ENCODE measurements at places on chromosomes 3 and 15.
A peak's percentile ranks its signal among the peaks of the same experiment; 100 is the strongest.

- DNase-seq, result no peak
These were observed 12.6 kb downstream of the KPNA1 start for GRCh38 chr3:122502139-122502538.

- no peak for DNase-seq
These were observed 443 bp upstream of the NR2F2 start for GRCh38 chr15:96330064-96330449.

- DNase-seq, result no peak
These were observed 201.3 kb downstream of the XXYLT1 start for GRCh38 chr3:195069501-195070251.

DNA sequence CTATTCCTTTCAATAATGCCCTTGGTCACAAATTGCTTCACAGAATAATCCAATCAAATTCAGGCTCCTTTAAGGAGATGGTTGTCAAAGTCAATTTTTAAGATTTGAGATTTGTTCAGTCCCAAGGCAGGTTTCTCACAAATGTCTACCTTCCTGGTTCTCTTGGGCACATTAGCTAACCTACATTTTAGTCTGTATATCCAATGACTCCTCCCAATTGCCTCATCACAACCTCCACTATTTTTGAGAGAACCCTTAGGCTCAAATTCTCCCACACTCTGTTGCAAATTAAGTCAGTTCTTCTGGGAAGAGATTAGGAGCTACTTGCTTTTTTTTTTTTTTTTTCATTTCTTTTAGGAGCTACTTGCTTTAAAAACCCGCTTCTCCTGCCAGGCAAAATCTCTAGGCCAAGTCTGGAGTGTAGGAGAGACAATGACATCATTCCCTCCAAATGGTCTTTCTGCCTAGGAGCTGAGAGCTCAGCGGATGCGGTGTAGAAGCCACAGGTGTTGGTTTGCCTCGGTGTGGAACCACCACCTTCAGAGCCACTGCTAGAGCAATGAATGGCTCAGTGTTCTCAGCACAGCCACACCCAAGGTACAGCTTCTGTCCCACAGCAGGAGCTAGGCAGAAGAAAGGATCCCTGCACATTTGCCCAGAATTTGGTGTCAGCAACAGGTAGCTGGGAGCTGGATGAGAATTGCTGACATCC lies 10.0 kb upstream of the INO80 start:
- DNase-seq, result peak; percentile 3

DNA sequence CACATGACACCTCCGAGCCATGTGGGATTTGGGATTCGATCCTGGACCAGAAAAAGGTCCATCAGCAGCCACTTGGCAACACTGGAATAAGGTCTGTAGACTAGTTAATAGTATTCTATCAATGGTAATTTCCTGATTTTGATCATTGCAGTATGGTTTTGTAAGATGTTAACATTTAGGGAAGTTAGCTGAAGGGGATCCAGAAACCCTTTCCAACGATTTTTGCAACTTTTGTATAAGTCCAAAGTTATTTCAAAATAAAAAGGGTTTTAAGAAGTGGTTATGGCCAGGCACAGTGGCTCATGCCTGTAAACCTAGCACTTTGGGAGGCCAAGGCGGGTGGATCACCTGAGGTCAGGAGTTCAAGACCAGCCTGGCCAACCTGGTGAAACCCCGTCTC lies 10.2 kb downstream of the BDH1 start:
- no peak for DNase-seq

GRCh38 chr3:170330366-170330765 lies 27.1 kb upstream of the SKIL start:
- DNase-seq, result no peak

DNA sequence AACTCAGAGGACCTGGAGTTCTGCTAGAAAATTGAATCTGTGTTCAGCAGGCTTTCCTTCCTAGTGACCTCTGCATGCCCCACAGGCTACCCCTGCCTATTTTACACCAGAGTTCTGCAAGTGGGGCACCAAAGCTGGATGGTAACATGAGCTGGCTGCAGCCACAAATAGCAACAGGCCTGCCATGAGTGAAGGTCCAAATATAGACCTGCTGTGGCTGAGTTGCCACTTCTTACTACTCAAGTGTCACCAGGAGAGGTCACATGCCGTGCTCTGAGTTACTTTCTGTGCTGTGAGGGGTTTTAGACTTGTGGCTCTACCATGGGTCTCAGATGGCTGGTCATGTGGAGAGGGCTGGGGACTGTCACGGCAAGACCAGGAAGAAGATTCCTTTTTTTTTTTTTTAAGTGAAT lies at the start of gene FSD2:
FSD2 (minus strand) TSS at position 76 of the 413 bp plus-strand sequence. CDS start 18,679 bp downstream, outside the sequence.
- DNase-seq, result no peak

DNA sequence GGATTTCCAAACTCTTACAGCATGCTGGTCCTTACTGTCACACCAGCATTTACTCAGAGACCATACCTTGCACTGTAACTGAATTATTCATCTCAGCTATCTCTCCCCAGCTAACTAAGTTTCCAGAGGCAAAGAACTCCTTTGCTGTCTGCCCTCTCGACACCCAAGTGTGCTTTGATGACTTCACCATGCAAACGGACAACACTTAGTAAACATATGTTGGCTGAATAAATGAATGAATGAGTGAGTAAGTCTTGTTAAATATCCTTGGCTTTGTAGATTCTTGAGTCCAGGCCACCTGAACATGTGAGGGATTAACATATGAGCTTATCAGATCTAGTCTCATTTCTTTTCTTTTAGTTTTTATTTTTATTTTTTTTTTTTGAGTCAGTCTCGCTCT lies 138.2 kb downstream of the PLD1 start:
- DNase-seq, result no peak

- DNase-seq, result no peak
These were observed 5.9 kb downstream of the EPHA3 start for GRCh38 chr3:89113344-89113743.

GRCh38 chr15:67838789-67839332 lies 984 bp downstream of the RNU6-1 start:
- no peak for DNase-seq

- no peak for DNase-seq
These were observed 41.7 kb upstream of the ANP32A start for GRCh38 chr15:68862415-68862814.

- DNase-seq, result no peak
These were observed 287.5 kb downstream of the MAGI1 start for GRCh38 chr3:65751123-65751700.

- DNase-seq, result no peak
These were observed 65.8 kb upstream of the GSK3B start for GRCh38 chr3:120160050-120160449.

DNA sequence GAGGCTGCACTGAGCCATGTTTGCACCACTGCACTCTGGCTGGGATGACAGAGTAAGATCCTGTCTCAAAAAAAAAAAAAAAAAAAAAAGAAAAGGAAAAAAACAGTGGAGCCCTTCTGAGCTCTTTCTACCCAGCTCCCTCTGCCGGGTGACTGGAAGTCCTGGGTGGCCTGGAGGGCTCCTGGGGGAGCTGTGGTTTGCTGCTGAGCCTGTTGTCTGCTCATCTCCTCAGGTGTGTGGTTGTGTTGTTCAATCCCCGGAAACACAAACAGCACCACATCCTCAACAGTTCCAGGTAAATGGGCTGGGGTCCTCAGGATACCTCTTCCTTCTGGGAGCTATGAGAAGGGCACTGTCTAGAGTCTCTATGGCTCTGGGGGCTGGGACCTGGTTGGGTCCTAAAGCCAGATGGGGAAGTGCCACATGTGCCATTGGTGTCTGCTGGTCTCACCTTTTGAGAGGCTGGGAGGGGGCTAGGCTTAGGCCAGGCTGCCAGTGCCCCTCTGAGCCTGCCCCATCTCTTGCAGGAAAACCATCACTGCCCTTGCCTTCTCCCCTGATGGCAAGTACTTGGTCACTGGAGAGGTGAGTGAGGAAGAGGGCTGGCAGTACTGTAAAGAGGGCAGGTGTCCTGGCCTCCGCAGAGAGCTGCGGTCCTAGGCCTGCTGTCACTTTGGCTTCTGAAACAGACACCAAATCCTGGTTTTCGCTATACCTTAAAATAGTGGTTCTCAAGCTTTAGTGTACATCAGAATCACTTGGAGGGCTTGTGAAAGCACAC lies 17.1 kb upstream of the JMJD7 start:
- no peak for DNase-seq

GRCh38 chr3:186691676-186692075 lies 25.5 kb upstream of the KNG1 start:
- DNase-seq, result no peak

GRCh38 chr15:78087951-78088772 lies 4.2 kb upstream of the SH2D7 start:
- DNase-seq, result no peak

GRCh38 chr3:58514405-58514804 lies 22.5 kb downstream of the KCTD6 start:
- no peak for DNase-seq

DNA sequence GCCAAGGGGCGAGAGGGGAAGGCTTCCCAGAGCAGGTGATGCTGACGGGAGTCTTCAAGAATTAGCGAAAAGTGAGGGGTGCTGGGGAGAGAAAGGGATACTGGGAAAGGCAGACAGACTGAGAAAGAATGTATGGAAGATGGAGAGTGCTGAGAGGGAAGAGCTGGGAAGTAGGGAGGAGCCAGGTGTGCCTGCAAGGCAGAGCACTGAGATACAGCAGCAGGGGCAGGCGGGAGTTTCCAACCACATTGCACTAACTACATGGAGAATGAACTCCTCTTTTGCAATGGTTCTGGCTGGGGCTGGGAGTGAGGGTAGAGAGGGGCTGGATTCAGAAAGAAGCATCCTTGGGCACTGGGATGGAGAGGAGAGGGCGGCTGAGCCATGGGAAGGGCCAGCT lies 16.0 kb upstream of the CRABP1 start:
- no peak for DNase-seq

- no peak for DNase-seq
These were observed 314.3 kb downstream of the CHST2 start for GRCh38 chr3:143433787-143434378.

- no peak for DNase-seq
These were observed 291.2 kb downstream of the FAM43A start for GRCh38 chr3:194976874-194977273.

- no peak for DNase-seq
These were observed 115.2 kb upstream of the KCNMB2 start for GRCh38 chr3:178421069-178421468.

DNA sequence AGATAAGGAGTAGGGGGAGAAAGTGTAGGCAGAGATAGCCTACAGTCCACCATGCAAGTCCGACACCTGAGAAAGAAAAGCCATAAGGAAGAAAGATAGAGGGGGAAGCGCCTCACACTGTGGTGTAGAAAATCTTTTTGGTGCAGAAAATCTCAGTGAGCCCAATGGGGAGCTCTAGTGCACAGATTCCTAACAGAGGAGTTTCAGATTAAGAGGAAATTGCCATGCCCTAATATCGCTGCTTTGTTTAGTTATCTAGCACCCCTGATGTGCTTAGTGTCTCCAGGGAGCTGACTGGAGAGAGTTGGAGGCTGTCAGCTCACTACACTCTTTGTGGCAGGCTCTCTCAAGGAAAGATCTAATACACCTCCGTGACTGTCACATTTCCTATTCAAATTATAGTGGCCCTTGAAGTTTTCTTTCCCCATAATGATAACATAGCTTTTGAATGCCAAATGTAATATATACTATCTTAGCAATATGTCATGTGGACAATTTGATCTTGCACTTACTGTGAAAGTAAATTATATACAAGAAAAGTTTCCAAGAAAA lies 33.7 kb downstream of the CGGBP1 start:
- no peak for DNase-seq

- DNase-seq, result peak; percentile 44
These were observed 16.8 kb downstream of the LPP start for GRCh38 chr3:188170461-188171459.

GRCh38 chr15:42772144-42772543 lies 35.2 kb upstream of the CDAN1 start:
- DNase-seq, result no peak

GRCh38 chr3:189718215-189718614 lies 87.0 kb downstream of the TP63 start:
- DNase-seq, result no peak

DNA sequence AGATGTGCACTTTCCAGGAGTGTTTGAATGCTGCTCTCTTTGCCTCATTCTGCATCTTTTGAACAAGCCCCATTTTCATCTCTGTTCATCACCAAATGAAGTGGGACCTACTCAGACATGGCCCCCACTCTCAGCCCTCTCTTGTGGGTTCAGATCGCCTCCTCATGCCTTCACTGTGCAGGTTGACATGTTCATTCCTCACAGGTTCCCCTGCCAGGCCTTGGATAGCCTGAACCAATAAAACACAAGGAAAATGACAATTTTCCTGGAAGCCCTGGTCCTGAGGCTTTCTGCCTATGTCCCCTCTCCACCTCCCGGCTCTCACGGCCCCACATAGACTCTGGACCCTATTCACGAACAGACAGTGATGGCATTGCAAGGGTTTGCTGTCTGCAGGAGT lies 17.7 kb downstream of the KLF15 start:
- no peak for DNase-seq

- DNase-seq, result no peak
These were observed 141.4 kb downstream of the AGBL1 start for GRCh38 chr15:86221119-86221518.

- peak; percentile 99 for DNase-seq
These were observed at the start of the genes BTD and HACL1 for GRCh38 chr3:15601399-15602145. Gene BTD, plus strand, starts transcription at chr3:15601745. Its CDS starts 33,695 bp downstream, at chr3:15635440. Gene HACL1, minus strand, starts transcription at chr3:15601569. Its CDS starts 106 bp downstream, at chr3:15601463.

GRCh38 chr3:182692695-182693094 lies 100.6 kb upstream of the ATP11B start:
- no peak for DNase-seq

- no peak for DNase-seq
These were observed 63.0 kb upstream of the TPRG1 start for GRCh38 chr3:189108735-189109134.

GRCh38 chr3:64048631-64049061 lies 25.4 kb upstream of the PSMD6 start:
- no peak for DNase-seq

DNA sequence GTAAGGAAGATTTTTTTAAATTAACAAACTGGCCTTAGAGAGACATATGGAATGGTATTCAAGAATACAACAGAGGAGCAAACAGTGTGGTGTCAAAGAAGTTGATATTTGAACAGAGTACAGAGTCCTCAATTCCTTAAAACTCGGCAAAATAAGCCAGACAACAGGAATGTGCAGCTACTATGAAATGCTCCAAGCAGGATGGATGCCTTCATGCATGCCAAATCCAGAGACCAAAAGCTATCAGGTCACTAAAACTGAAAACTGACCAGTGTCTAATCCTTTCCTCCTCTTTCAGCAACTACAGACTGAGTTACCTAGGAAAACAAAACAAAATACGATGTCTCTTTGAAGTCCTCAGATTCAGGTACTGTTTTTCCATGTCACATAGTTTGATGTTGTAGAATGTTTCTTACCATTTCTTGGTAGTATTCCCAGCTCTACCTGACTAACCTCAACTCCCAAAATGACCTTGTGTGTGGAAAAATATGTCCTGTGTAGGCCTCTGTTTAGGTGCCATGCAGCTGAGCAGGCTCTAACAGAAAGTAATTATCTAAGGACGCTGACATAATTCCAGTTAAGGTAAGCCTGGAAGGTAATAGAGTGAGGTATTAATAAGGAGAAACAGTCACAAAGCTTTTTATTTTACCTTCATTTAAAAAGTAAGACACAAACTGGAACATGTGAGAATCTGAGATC lies 46.9 kb downstream of the TBL1XR1 start:
- DNase-seq, result no peak

GRCh38 chr3:194720048-194720447 lies 34.4 kb downstream of the FAM43A start:
- DNase-seq, result no peak
